ENCODE measurements at places on chromosomes 5 and 9.
A peak's percentile ranks its signal among the peaks of the same experiment; 100 is the strongest.

DNA sequence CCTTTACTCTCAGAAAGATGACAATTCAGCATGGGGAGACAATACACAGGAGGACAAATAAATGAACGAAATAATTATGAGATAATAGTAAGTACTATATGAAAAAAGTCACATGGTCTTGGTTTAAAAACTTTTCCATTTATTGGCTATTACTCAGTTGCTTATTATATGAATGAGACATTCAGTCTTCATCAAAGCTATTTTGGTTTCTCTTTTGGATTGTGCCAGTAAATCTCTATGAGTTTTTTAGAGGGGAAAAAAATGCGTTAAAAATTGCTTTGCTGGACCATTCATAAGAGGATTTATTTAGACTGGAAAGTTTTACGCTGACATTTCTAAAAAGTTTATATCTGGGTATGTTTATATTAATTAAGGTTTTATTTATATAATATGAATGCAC, 137.7 kb downstream of the AOPEP start:
- no peak for DNase-seq

- DNase-seq = no peak
Measured at GRCh38 chr5:59648038-59648831, 245.3 kb downstream of the PDE4D start.

- no peak for DNase-seq
Measured at GRCh38 chr5:145521523-145521922, 313.6 kb downstream of the PRELID2 start.

DNA sequence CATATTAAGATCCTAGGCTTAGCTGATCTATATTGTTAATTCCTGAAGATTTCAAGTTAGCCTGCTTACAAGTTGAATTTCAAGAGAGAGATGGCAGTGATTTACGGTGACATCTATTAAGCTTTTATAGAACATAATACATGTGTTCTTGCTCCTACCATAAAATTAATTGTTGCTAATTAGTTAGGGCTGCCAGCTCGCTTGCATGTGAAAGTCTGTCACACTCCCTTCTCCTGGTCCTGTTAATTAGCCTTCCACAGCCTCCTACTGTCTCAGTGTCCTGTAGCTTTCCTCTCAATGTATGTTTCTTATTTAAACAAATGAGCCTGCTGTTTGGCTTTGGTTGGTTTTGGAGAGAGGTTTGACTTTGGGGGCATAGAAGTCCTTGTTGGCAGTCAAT, 247.2 kb downstream of the NTRK2 start:
- DNase-seq = no peak

GRCh38 chr9:121858788-121859187, 207.4 kb downstream of the DAB2IP start:
- DNase-seq = no peak

DNA sequence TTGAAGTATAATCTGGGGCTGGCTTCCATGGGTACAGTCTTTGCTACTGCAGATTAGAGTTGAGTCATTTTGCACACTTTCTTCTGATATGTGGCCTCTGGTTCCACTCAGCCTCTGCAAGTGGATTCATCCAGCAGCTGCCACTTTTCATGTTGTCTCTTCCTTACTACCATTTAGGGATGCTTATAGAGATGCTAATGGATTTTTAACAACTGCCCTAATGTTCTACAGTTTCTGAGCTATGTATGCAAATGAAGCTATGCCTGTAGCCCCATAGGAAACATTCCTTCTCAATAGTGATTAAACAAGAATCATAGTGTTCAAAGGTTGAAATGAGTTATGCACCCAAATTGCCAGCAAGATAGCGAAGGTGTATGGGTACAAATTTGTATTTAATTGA, 456.0 kb upstream of the ITGA1 start:
- no peak for DNase-seq

DNA sequence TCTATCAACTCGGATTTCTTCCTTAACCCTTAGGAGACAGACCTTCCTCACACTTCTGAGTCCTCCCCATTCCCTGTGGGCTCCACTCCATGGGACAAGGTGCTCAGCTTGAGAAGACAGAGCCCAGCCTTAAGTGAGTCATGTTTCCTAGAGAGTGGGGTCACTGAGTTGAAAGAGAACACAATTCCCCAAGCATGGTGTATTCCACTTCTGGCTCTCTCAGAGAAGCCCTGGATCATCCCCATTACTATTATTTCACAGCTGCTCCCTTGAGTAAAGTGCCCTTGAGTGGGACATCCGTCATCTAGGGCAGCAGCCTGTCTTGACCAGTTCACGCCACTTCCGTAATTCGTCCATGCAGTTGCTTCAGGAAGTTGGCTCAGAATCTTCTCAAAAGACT, 604.8 kb downstream of the BNC2 start:
- DNase-seq = no peak

GRCh38 chr9:72415163-72415562, 50.2 kb upstream of the ZFAND5 start:
- DNase-seq = no peak

- DNase-seq = no peak
Measured at GRCh38 chr5:1865486-1865885, 17.2 kb downstream of the IRX4 start.

DNA sequence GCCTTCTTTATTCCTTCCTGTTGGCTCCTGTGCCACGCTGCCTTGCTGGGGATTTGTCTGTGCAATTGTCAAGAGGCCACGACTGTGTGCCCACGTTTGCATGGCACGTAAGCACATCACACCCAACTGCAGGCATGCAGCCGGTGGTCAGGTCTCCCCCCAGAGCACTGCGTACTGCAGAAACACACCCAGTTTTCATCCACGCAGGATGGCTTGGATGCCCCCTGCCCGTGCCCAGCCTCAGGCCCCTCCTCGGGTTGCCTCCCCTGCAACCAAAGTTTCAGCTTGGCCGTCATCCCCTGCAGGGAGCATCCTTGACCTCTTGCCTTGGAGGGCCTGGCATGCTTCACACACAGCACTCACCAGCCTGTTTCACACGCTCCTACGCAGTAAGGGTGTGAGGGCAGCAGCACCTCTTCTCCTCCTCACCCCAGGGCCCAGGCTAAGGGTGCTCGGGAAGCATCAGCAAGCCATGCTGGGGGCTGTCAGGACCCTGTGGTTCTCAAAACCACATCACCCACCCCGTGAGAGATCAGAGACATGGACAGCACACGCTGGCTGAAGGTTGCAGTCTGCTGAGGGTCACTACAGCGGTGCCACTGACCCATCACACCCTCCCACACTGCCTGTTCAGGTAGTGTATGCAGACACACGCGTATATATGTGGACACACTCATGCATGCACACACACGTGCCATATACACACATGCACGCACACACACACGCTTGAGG, 3.1 kb downstream of the MRPL36 start:
- DNase-seq = no peak

DNA sequence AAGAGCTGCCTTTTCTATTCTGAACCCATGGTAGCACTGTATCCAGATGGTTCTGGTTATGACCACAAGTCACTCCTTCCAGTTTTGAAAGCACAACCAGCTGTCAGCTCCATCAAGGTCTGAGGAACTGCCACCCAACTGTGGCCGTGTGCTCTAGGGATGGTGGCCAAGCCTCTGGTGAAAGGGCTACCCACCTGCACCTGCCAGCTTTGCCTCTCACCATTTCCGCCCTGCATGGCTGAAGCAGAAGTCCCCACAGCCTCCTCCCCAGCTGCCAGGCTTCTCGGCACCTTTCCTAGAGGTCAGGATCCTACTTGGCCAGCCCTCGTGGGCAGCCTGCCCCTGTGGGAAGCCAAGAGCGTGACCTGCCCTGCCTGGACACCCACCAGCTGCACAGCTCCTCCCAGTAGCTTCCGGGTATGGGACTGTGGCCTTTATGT, 16.8 kb downstream of the SEMA5A start:
- no peak for DNase-seq

DNA sequence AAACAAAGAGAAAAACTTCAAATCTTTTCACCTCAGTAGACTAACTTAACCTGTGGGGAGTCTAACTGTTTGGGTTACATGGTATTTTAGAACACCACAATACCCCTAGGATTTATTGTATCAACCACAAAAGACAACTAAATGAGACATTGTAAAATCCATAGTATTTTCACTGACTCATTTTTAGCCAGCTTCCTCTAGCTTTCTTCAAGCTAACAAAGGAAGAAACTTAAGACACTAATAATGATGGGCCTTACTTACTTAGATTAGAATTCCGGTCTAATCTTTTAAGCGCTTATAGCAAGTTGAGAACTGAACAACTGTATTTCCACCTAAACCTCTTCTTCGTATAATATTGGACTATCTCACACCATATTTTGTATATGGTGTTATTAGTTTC, 529.3 kb downstream of the DMRTA1 start:
- no peak for DNase-seq

DNA sequence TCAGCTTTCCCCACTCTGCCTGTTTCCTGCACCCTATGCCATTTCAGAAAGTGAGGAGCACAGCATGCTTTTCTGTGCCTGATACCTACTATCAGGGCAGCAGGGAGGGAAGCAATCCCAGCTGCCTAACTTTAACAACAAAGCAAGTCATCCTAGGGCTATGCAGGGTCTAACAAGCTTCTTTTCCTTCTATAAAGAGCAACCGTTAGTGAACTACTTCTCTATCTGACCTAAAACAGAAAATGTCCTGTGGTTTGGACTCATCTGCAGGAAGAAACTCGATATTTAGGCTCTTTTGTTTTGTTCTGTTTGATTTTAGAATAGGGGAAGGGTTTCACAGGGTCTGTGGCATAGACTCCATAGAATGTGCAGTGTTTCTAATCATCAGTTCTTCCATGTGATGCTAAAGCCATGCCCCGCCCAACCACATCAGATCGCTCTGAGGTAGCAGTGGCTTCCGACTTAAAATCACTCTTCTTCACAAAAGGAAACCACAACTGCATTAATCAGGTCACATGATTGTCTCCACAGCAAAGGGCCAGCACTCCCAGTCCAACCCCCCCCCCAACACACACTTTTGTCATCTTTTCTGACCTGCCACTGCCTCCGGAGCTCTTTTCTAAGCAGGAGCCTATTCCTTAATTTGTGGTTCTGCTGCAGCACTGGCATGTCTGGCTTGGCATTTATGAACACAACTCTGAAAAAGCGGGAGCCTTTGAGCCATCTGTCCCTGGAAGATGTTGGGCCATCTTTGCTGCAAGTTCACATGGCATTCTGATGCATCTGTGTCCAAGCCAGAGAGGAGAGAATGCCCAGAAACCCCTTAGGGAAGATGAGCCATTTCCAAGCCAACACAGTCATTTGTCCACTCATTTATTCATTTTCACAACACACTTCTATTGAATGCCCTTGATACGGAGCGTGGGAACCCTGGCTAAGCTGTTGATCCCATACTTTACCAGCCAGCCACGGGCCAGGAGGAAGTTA, 71.6 kb downstream of the CFAP90 start:
- DNase-seq = no peak

DNA sequence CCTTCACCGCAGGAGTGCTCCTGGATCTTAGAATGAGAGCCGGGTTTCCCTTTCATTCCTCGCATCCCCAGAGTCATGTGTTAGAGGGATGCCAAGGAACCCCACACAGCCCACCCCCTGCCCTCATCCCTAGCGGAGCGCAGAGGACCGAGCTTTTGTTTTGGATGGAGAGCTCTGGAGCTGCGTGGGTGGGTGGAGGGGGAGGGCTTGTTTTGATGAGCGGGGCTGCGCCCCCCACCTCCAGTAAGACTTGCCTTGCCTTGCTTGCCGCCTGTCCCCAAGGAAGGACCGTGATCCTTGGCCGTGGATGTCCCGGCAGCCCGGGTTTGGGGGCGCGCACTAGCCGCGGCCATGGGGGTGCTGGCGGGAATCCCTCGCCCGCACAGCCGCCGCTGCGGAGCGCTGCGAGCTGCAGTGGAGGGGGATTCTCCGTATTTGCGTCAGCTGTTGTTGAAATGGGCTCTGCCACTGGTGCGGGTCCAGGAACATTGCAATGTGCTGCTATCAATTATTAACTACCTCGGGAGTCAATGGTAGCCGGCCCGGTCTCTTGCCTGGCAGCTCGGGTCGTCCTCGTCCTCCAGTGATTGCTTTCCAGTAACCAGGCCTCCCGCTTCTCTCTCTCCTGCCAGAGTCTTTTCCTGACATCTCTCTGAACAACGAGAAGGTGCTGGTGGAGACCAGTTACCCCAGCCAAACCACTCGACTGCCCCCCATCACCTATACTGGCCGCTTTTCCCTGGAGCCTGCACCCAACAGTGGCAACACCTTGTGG, 1.0 kb downstream of the EGR1 start:
- no peak for DNase-seq

DNA sequence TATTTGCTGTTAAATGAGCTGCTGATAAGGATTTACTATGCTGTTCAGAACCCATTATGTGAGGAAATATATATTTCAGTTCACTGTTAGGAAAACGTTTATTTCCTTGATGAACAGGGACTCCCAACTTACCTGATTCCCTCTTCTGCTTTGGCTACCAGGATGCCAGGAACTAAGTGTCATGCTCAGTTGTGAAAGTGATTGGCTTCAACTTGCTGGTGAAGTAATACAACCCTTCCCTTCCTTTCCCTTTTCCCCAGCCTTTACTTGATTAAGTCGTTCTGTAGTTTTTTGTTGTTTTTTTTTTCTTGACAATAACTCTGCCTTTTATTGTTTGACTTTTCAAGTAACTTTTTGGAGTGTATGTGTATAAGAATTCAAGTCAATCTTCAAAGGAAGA, 309.3 kb downstream of the DOCK8 start:
- no peak for DNase-seq

- no peak for DNase-seq
Measured at GRCh38 chr9:121207371-121207940, 5.8 kb upstream of the RAB14 start.

GRCh38 chr5:135457424-135458071, 5.4 kb upstream of the TIFAB start:
- no peak for DNase-seq

GRCh38 chr5:178237431-178238312, 5.1 kb upstream of the PHYKPL start:
- DNase-seq = no peak

DNA sequence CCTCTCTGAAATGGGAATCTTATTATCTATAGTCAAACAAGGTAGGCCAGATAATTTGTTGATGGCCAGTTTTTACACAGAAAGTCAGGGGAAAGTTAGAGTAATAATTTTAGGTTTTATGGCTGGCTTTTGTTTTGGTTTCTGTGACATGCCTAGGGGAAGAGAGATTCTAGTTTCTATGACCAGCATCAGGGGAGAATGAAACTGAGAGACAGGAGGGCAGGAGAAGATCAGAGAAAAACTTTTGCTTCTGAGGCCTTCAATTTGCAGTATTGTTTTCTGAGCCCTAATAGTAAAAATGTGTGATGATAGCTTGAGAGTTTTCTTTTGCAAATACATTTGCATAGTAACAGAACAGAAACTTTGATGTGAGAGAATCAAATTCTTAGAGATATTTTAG, 564.3 kb downstream of the ZNF608 start:
- DNase-seq = no peak

GRCh38 chr9:89755821-89756220, 151.0 kb downstream of the GADD45G start:
- DNase-seq = peak; percentile 52

DNA sequence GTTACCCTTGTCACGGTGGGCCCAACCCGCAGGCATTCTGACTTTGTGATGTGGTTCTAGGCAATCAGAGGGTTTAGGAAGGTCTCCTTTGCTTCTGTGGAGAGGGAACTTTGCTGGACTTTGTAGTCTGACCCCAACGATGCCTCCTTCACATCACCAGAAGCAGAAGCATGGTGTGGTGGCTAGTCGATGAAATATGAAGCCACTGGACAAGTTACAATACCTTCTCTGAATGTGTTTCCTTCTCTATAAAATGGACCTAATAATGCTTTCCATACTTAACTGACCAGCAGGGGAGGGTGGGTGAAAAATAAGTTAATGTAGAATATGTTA, 607 bp downstream of the SPEF2 start:
- no peak for DNase-seq
